ENCODE measurements at places on chromosomes 6 and 20. TPM values are rescaled to one million over a fixed set of nuclear protein-coding genes. Genes with fewer than 3 reads are reported as not detected.

DNA sequence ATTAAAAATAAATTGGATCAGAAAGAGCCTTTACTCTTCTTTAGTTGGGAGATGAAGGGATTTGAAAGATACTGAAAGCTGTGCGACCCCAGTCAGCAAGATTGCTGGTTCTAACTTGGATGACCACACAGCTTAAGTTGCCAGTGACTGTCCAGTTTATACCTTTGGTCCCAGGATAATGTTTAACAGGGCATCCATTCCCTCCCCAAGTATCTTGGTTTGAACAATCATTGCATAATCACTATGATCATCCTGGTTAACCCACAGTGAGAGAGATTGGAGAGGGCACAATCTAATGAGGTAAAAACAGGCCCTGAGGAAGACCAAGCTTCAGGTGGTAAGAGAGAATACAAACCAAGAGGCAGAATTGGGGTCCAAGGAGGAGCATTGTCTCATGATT lies 798.3 kb downstream of the MAFB start:
- H3K4me3 ChIP-seq, result no peak overlapping the region
- no peak overlapping the region for H3K27ac ChIP-seq
- no peaks in the 10 kb centered on the region for H3K4me1 ChIP-seq
- no peaks in the 10 kb centered on the region for H3K27me3 ChIP-seq

DNA sequence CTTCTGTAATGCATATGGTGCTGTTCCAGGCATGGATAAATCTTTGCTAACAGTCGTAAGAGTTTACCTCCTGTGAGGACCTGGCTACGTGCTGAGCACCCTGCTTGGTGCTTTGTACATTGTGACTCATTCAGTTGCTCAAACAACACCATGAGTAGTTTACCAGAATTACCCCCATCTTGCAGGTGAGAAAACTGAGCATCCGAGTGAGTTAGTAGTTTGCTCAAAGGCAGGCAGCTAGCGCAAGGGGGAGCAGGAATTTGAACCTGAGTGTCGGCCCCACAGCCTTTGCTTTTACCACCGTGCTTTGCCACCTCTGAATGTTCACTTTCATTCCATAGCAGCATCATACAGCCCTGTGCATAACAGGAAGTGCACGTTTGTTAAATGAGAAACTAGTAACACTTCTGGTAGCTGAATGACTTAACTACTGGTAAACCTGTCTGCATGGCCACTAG lies 121.9 kb downstream of the MTHFD1L start:
- no peaks in the 10 kb centered on the region for H3K36me3 ChIP-seq
- H3K27ac ChIP-seq, result no peak overlapping the region
- H3K4me1 ChIP-seq, result no peaks in the 10 kb centered on the region
- DNase-seq, result no peak
- H3K27me3 ChIP-seq, result no peaks in the 10 kb centered on the region
- H3K4me3 ChIP-seq, result no peak overlapping the region

GRCh38 chr20:10060226-10060625 lies 25.4 kb downstream of the ANKEF1 start:
- no peak overlapping the region for H3K4me3 ChIP-seq
- no peak for DNase-seq
- no peak overlapping the region for H3K27ac ChIP-seq

- H3K4me3 ChIP-seq, result no peak overlapping the region
- H3K27ac ChIP-seq, result no peak overlapping the region
- no peaks in the 10 kb centered on the region for H3K36me3 ChIP-seq
- H3K27me3 ChIP-seq, result no peaks in the 10 kb centered on the region
- DNase-seq, result no peak
- no peaks in the 10 kb centered on the region for H3K4me1 ChIP-seq
These were observed 7.8 kb downstream of the USP49 start for GRCh38 chr6:41887331-41887751.

GRCh38 chr6:43997345-43997677 lies 129.9 kb downstream of the MRPL14 start:
- peaks cover 5% of the 10 kb centered on the region for H3K4me1 ChIP-seq
- no peak overlapping the region for H3K4me3 ChIP-seq
- no peak overlapping the region for H3K27ac ChIP-seq
- no peaks in the 10 kb centered on the region for H3K27me3 ChIP-seq
- no peaks in the 10 kb centered on the region for H3K36me3 ChIP-seq
- DNase-seq, result no peak

- no peaks in the 10 kb centered on the region for H3K27me3 ChIP-seq
- H3K4me1 ChIP-seq, result no peaks in the 10 kb centered on the region
- DNase-seq, result no peak
- no peak overlapping the region for H3K27ac ChIP-seq
- H3K36me3 ChIP-seq, result no peaks in the 10 kb centered on the region
- no peak overlapping the region for H3K4me3 ChIP-seq
These were observed 42.8 kb downstream of the HLA-DPB1 start for GRCh38 chr6:33118525-33119123.

DNA sequence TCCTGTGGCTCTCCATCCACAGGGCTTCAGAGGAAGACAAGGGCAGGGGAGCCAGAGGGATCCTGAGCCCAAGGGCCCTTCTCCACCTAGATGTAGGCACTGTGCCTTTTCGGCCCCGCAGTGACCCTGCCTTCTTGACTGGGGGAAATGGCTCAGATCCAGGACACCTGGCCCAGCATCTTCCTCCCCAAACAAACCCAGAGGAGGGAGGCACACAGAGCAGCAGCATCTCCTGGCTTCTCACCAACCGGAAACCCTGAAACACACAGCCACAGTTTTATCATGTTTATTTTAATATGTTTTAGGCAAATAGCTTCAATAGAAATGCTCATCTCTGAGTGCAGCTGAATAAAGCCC lies 84.5 kb upstream of the LRFN2 start:
- DNase-seq, result no peak
- H3K4me3 ChIP-seq, result no peak overlapping the region
- H3K27ac ChIP-seq, result no peak overlapping the region

- DNase-seq, result no peak
- H3K4me1 ChIP-seq, result no peaks in the 10 kb centered on the region
- H3K36me3 ChIP-seq, result no peaks in the 10 kb centered on the region
- H3K27ac ChIP-seq, result peak overlapping the region; percentile 16
- H3K27me3 ChIP-seq, result no peaks in the 10 kb centered on the region
These were observed 251.9 kb downstream of the UST start for GRCh38 chr6:148998704-148999103.

- peak overlapping the region; percentile 15 for H3K4me3 ChIP-seq
- DNase-seq, result peak; percentile 56
- H3K36me3 ChIP-seq, result peaks cover 20% of the 10 kb centered on the region
- H3K4me1 ChIP-seq, result peaks cover 30% of the 10 kb centered on the region
These were observed 29.0 kb downstream of the SLC12A5 start for GRCh38 chr20:46057856-46058598.

DNA sequence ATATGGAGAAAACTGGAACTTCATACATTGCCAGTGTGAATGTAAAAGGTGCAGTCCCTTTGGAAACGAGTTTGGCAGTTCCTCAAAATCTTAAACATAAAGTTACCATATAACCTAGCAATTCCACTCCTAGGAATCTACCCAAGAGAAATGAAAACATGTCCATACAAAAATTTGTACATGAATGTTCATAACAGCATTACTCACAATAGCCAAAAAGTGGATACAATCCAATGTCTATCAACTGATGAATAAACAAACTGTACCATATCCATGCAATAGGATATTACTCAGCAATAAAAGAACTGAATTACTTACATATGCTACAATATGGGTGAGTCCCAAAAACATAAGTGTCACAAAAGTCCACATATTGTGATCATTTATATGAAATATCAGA lies 48.7 kb upstream of the ERVFRD-1 start:
- H3K27ac ChIP-seq, result no peak overlapping the region
- DNase-seq, result no peak
- no peaks in the 10 kb centered on the region for H3K4me1 ChIP-seq
- H3K27me3 ChIP-seq, result no peaks in the 10 kb centered on the region

DNA sequence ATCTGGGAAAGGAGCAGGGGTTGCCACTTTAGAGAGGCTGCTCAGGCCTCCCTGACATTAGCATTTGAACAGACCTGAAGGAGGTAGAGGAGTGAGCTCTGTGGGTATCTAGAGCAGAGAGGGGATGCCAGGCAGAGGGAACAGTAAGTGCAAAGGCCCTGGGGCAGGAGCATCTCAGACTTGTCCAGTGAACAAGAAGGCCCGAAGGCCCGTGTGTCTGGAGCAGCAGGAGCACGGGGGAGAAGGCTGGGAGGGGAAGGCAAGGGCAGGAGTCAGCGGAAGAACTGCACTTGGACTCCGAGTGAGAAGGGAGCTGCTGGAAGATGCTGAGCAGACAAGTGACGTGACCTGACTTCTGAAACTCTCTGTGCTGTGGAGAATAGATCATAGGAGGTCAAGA lies 15.4 kb downstream of the ETV7 start:
- DNase-seq, result no peak
- H3K4me3 ChIP-seq, result no peak overlapping the region
- H3K4me1 ChIP-seq, result peaks cover 4% of the 10 kb centered on the region
- no peak overlapping the region for H3K27ac ChIP-seq

- H3K36me3 ChIP-seq, result no peaks in the 10 kb centered on the region
- peaks cover 18% of the 10 kb centered on the region for H3K4me1 ChIP-seq
- H3K27me3 ChIP-seq, result no peaks in the 10 kb centered on the region
These were observed 4.0 kb upstream of the CD93 start for GRCh38 chr20:23090147-23090546.

DNA sequence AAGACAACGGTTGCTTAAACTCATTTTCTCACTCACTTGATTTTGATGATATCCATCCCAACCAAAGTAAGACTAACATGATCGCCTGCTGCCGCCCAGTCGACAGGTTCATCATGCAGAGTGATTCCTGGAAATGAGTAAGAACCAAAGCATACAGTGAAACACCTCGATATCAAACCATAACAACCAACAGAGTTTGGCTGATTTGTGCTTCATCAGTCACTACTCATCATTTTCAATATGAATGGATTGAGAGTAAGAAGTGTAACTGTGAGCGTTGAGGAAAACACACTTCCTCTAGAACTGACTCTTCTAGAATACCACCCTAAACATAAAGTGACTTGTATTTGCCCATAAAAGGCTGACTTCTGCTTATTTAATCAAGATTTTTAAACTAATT lies 29.2 kb upstream of the ALDH8A1 start:
- H3K27me3 ChIP-seq, result no peaks in the 10 kb centered on the region
- no peak for DNase-seq
- no peak overlapping the region for H3K27ac ChIP-seq
- no peak overlapping the region for H3K4me3 ChIP-seq

GRCh38 chr20:47335251-47336128 lies 21.0 kb downstream of the ZMYND8 start:
- peak overlapping the region; percentile 91 for H3K27ac ChIP-seq
- no peaks in the 10 kb centered on the region for H3K27me3 ChIP-seq
- no peak for DNase-seq
- no peaks in the 10 kb centered on the region for H3K36me3 ChIP-seq
- H3K4me1 ChIP-seq, result peaks cover 56% of the 10 kb centered on the region
- H3K4me3 ChIP-seq, result no peak overlapping the region

DNA sequence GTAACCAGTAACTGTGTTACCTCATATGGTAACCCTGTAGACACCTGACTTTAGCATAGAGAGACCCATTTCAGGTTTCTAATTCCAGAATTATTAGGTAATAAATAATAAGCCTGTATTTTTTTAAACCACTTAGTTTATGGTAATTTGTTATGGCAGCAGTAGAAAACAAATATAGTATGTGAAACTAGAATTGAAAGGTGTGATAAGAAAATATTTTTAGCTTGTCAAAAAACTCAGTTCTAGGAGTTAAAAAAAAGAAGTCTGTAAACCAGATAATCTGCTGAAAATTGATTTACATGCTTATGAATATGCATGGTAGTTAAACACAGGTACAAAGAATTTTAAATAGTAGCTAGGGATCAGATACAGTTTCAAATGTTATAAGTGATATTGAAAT lies 695.0 kb upstream of the GJE1 start:
- H3K36me3 ChIP-seq, result no peaks in the 10 kb centered on the region
- H3K4me3 ChIP-seq, result no peak overlapping the region
- no peaks in the 10 kb centered on the region for H3K27me3 ChIP-seq

GRCh38 chr20:20201124-20201523 lies 148.8 kb downstream of the CFAP61 start:
- no peak overlapping the region for H3K27ac ChIP-seq
- H3K4me1 ChIP-seq, result no peaks in the 10 kb centered on the region
- H3K36me3 ChIP-seq, result no peaks in the 10 kb centered on the region

DNA sequence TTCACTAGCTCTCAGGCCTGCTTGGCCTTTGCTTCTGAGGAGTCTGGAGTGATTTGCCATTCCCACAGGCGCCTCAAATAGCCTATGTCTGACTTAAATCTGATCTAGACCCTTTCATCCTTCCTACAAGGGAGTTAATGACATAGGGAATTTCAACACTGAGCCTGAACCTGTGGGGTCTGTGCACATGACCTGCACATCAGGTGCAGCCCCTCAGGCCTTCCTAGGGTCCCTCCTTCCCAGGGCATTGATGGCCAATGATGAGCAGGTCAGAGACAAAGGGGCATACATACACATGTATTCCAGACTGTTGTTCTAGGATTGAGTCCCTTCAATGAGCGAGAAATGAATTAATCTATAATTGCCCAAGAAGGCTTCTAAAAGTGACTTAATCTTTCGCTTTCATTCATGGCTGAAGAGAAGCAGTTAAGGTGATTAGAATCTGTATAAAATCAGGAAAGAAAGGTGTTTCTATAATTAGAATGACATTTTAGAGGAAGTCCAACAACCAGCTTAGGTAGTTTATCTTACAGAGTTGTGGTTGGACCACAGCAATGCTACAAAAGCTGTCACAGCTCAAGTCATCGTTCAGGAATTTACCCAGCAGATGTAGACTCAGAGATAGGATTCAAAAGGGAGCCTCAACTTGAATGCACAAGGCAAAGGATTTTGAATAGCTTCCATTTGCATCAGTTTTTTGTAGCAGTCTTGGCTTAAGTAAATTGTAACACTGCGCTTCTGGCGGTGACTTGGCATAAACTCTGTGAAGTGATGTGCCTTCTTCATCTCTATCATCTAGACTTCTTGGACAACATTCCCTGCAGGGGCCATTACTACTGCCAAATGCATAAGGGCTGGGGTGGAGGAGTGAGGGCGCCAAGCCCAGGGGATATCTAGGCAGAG lies 27.0 kb upstream of the TBC1D7 start:
- H3K27ac ChIP-seq, result peak overlapping the region; percentile 15
- no peak for DNase-seq
- H3K4me3 ChIP-seq, result no peak overlapping the region
- no peaks in the 10 kb centered on the region for H3K36me3 ChIP-seq
- peaks cover 32% of the 10 kb centered on the region for H3K4me1 ChIP-seq

DNA sequence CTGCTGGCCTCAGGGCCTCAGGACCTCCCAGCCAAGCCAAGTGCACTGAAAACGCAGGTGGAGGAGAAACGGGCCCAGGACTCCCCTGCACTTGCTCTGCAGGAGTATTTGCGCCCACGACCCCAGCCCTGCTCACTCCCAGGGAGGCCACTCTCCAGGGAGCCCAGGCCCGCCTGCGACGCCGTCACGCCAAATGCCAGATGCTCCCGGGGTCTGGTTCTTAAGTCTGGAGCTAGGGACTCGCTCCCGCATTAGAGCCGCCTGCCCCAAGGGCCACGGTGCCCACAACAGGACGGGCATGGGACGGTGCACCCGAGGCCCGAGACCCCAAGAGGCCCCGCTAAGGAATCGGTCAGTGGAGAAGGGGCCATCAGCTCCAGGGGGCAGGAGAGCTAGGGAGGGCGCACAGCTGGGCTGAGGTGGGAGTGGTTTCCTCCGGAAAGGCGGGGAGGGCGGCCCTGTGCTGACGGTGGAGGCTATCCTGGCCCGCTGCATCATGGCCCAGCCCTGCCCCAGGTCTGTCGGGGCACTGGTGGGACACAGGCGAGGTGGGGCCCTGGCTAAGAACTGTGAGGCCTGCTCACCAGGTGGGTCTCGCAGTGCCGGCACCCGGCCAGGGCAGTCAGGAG lies 44.1 kb upstream of the CHRNA4 start:
- H3K4me3 ChIP-seq, result no peak overlapping the region
- H3K27ac ChIP-seq, result no peak overlapping the region
- no peaks in the 10 kb centered on the region for H3K36me3 ChIP-seq
- no peaks in the 10 kb centered on the region for H3K27me3 ChIP-seq

CRYBG1 gene
- 46.7 TPM for total RNA-seq

TNFRSF6B gene
- 16.7 TPM for total RNA-seq

CNKSR3 gene
- 7.4 TPM for total RNA-seq

CDK19 gene
- 10.6 TPM for total RNA-seq

RNGTT gene
- 18.2 TPM for total RNA-seq

MAFB gene
- 80.5 TPM for total RNA-seq
